NCI-H1694 (cell line): ENCODE measurements at places on chromosomes 1 and 21.

DNA sequence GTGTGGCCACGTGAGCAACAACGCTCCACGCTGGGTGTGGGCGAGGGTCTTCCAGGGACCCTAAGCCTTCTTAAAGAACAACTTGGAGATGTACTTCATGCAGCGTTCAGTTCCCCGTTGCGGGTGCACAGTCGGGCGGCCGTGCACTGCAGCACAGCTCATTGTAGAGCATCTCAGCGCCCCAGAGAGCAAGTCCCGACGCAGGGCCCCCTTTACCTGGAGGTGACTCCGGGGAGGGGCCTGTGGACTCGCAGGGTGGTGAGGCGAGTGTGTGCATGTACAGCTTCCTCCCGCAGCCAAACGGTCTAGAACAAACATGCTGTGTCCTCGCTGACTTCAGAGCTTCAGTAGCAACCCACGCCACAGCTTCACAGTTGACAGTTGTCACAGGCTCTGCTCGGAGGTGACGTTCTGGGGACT, 19.5 kb downstream of the RRP1 start:
- no peak for DNase-seq

DNA sequence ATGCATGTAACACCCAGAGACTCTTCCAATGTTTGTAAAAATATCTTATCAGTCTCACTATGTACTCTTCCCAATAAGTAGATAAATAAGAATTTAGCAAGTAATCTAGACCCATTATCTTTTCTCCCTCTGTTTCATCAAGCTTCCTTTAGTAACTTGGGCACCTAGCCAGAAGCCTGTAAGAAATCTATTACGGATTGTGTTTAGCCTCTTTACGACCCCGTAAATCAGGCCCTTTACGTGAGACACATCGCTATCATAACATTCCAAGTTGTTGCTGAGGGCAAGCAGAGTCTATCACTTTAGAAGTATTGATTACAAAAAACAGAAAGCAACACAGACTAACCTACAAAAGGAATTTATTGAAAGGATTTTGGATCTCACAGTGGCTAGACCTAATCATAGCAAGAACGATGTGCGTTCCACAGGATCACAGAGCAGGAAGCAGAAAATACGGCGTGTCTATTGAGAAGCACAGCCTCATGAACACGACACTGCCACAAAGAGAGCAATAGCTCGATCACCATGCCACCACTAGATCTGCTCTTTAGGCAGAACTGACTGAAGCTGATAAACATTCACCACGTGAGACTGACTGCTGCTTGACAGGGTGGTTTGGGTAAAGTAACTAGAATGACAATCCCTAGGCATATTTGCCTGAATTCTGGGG, 922.1 kb downstream of the AMY1C start:
- no peak for DNase-seq

- no peak for DNase-seq
These were observed 57.0 kb upstream of the RAVER2 start for GRCh38 chr1:64687725-64688327.

DNA sequence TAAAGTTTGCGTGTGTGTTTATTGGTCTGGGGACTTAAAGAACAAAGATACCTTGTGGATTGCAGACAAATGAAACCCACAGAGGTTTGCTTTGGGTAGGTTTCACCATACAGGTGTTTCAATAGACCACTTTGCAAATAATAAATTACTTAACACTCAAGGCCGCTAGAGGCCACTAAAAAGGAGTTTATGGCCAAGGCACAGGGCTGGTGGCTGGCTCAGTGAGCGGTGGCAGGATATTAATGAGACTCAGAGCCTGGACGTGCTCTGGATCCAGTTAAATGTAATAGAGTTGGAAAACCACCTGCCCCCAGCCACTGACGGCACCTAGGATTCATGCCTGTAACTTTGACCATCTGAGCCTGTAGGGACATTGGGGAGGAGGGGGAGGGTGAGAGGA, 44.5 kb downstream of the LRRC38 start:
- DNase-seq, result no peak

- no peak for DNase-seq
These were observed 10.5 kb downstream of the PUM1 start for GRCh38 chr1:31054958-31055481.

DNA sequence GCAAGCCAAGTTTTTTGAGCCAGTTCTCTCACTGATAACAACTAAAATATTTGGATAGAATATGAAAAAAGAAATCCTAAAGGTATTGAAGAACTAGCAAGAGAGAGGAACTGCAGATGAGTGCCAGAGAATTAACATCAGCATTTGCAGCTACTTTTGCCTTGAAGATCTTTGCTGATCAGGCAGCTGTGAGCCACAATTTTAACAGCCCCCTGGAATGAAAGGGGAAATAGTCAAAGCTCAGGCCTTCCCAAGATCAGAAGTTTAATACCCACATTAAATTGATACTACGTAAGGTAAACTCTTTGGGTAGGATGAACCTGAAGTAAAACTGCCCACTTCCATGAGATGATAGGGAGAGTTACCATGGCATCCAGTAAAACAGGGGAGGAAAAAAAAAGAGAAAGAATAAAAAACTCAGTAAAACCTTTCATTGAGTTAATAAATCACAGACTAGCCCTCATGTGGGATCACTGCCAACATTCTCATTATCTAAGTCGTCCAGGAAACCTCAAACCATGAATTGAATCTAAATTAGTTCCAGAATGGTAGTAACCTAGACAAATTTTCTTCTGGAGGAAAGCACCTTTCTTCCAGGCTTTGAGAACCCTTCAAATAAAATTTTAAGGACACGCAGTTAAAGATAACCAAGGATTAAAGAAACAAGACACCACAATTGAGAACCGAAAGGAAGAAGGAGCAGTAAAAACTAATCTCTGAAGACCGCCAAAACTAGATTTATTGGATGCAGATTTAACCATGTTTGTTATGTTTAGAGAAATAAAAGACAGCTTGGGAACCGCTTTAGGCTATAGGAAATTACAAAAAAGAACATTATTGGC, 28.3 kb downstream of the SCP2 start:
- no peak for DNase-seq

DNA sequence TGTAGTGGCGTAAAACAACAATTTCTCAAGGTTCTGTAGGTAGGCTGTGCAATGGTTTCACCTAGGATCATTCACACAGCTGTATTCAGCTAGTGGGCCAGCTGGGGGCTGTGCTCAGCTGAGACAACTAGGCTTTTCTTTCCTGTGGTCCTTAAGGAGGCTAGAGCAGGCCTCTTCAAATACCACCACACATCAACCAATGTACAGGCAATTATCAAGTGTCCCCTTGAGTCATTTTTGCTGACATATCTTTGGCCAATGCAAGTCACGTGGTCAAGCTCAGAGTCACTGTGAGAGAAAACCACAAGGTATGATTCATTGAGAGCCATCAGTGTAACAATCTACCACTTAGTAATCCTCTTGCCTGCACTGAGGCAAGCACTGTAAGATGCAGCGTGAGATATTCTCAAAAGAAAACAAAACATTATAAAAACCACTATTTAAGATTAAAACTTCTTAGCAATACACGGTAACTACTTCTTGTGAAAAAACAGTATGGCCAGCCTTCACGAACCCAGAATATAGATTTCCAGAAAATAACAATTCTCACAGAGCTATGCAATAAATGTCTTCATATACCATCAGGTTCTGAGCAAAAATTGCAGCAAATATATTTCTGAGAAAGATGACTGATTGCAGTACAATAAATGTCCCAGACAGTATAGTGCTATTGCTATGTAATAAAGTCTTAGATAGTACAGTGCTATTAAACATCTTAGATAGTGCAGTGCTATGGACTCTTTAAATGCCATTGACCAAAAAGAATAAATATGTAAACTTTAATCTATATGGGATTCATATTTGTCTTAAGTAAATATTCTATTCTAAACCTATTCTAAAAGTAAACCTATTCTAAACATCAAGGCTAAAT, 55.3 kb downstream of the NME7 start:
- DNase-seq, result no peak

GRCh38 chr1:207702317-207702716, 49.5 kb upstream of the CD46 start:
- no peak for DNase-seq

DNA sequence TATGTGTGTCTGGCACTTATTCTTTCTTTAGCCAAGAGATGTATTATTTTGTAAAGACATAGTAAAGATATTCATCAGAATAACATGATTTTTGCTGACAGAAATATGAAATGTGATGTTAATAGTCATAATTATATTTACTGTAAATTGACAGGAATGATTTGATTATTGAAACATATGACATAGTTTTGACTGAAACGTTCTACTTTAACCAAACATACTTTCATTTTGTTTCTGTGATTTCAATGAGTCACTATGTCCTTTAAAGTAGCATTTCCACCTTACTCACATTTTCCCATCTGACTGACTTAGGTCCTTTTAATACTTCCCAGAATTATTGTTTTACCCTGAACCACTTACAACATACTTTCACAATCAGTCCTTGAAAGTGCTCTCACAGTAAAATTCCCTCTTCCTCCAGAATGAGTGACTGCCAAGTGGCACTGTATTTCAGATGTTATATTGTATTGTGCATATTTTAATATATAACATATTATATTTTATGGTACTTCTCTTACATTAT, 437.9 kb downstream of the NCAM2 start:
- DNase-seq, result no peak

- DNase-seq, result no peak
These were observed 2.5 kb downstream of the WNT3A start for GRCh38 chr1:228009116-228009827.

DNA sequence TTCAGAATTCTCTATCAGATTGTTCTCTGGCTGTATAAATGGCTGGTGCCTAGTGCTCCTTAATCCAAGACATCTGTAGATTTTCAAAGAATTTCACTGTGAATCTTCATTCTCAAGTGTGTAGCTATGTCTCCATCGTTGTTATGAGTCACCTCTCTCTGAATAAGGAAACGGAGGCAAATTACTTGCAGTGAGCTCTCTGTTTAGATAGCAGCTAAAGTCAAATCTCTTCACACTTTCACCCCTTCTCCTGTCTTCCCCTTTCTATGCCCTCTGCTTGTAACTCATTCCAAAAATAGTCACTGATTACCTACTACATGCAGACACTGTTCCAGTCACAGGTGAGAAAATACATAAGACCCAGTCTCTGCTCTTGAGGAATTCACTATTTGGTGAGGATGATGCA, 39.7 kb downstream of the CHML start:
- DNase-seq, result no peak

GRCh38 chr1:96558635-96559034, 162.9 kb upstream of the PTBP2 start:
- no peak for DNase-seq

DNA sequence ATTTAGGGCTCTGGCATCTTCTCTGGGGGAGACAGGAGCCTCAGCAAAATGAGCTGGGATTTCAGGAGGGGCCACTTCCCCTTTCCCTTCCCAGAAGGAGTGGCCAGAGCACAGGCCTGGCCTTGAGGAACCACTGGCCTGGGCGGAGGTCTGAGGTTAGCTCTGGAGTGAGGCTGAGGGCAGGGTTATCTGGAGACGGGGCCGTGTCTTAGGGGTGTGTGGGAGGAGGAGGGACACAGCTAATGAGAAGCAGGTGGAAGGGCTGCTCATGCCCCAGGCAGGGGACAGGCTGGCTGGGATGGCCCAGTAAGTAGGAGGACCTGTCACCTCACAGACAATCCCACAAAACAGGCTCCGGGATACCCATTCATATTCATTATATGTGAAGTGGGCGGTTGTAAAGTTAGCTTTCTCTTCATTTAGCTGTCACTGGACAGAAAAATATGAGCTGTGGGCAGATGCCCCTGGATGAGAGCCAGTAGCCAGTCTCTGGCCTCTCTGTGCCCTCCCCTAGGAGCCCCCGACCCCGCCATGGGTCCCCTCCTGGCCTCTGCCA, 12.4 kb downstream of the ALX3 start:
- no peak for DNase-seq

GRCh38 chr1:33424205-33424604, 6.7 kb downstream of the PHC2 start:
- no peak for DNase-seq

DNA sequence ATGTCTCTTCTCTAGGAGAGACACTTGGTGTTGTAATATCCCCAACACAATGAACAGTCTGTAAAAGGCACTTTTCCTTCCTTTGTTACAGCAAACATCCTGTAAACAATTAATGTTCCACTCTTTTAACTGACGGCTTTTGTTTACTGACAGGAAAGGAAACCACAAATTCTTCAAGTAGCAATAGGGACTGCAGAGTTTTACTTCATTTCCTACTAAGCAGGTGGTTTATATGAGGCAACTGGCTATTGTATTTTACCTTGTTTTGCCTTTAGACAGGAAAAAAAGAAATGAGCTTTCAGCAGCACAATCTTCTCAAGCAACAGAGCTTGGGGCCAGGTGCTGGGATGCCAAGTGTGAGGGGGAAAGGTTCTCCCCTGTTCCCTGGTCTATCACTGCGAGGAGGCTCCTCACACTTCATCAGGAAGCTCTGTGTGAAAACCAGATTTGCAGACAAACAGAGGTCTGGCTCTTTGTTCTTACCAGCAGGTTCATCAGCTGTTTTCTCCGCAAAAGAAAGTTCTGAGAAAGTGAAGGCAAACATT, 51.2 kb downstream of the SIPA1L2 start:
- DNase-seq, result no peak

DNA sequence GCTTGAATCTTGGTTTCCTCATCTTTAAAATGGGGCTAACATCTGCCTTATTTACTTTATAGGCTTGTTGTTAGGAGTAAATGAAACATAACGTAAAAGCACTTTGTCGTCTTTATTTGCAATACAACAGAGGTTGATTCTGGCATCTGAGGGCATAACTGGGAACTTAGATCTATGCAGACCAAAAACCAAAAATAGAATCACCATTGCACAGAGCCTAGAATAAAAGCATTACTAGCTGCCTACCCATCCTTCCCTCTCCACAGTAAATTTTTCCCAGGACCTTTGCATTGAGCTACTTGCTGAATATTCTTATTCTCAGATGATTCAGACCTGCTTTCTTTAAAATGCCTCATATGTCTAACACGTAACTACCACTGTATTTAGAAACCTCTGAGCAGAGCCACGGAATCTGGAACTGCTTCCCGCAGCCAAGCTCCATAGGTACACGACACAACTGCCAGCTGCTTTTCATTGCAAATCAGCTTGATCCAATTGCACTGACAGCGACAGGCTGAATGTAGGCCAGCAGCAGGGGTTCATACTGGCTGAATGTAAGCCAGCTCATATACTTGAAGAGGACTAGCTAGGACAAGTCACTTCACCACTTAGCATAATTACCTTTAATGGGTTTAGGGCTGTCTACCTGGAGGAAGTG, 33.2 kb upstream of the SERBP1 start:
- DNase-seq, result no peak

- no peak for DNase-seq
These were observed 47.2 kb downstream of the RAP1A start for GRCh38 chr1:111666828-111667227.

GRCh38 chr1:183580281-183580682, 10.0 kb downstream of the NCF2 start:
- DNase-seq, result peak; percentile 67

DNA sequence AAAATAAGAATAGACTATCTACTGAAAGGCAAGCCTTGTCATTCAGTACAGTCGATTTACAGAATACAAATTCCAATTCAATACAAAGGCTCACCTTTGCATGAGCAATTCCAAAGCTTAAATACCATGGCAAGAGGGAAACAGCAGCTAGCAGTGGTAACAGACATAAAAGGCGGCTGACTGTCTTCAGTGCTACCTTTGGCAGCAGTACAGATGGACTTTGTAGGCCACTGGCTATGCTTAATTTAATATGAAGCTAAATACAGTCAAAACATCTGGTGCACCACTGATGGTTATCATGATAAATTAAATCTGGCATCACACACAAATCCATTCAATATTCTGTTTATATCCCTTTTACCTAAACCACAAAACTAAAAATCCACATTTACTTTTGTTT, 62.4 kb downstream of the RERE start:
- DNase-seq, result peak; percentile 27
